Activated CD4-positive, alpha-beta T cell treated with anti-CD3 and anti-CD28 coated beads, Interleukin-2, amount 50 U/mL, for 24 hours (primary cell): ENCODE measurements at places on chromosomes 1 and 21.

- no peak for DNase-seq
These were observed 28.4 kb upstream of the LRRC47 start for GRCh38 chr1:3824650-3825049.

- DNase-seq, result no peak
These were observed 582.8 kb downstream of the PTBP2 start for GRCh38 chr1:97304366-97304765.

DNA sequence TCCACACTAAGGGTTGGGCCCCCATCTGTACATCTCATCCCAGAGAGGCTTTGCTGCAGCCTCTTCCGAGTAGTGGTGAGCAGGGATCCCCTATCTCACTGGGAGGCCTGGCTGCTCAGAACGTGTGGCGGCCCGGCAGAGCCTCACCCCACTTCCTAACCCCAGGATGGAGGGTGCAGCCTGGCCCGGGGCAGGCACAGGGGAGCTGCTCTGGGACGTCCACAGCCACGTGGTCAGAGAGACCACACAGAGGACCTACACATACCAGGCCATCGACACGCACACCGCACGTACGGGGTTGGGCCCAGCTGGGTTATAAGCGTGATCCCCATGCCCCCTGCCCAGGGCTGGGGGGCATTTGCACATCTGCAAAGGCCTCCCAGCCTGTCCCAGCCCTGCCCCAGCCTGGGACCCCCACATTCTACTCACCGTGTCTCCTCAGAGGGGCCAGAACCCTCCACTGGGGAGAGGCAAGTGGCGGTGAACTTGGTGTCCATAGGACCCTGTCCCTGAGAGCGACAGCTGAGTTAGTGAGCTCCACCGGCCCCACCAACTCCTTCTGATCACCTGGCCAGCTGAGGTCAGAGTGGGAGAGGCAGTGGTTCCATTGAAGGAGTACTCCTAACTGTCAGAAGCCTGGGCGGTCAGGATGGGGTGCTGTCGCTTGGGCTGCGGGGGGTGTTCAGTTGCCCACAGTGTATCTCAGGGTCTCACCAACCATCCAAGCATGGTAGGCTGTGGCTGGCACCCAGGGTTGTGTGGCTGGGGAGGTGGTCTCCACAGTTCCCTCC, 41.2 kb downstream of the TRIM11 start:
- no peak for DNase-seq

GRCh38 chr1:48793863-48794262, 17.2 kb upstream of the BEND5 start:
- no peak for DNase-seq

GRCh38 chr1:116900471-116901365, 9.0 kb upstream of the PTGFRN start:
- DNase-seq, result no peak

- DNase-seq, result no peak
These were observed 128.6 kb upstream of the COL6A1 start for GRCh38 chr21:45852886-45853400.
